ENCODE measurements at places on chromosomes 13 and 19. TPM values are rescaled to one million over a fixed set of nuclear protein-coding genes. Genes with fewer than 3 reads are reported as not detected.

JSRP1 gene
- total RNA-seq = 0.39 TPM

RGCC gene
- 134 TPM for total RNA-seq

WDR62 gene
- 13.6 TPM for total RNA-seq

C19orf67 gene
- total RNA-seq = 0.39 TPM

TMEM161A gene
- total RNA-seq = 31.9 TPM

APOC4 gene
- not detected for total RNA-seq

SERPINE3 gene
- not detected for total RNA-seq

NECTIN2 gene
- 0.93 TPM for total RNA-seq

PLPP2 gene
- 0.42 TPM for total RNA-seq

PLK5 gene
- not detected for total RNA-seq

PGLYRP2 gene
- total RNA-seq = not detected

CBLC gene
- total RNA-seq = not detected

FFAR1 gene
- 0.35 TPM for total RNA-seq

ZGLP1 gene
- total RNA-seq = 3.5 TPM

MTUS2 gene
- 0.05 TPM for total RNA-seq

C13orf42 gene
- not detected for total RNA-seq

TEX26 gene
- not detected for total RNA-seq

TNFRSF19 gene
- not detected for total RNA-seq

PEAK3 gene
- not detected for total RNA-seq

CFAP97D2 gene
- total RNA-seq = not detected

DPF1 gene
- total RNA-seq = 0.91 TPM

ZNF480 gene
- 4.8 TPM for total RNA-seq

GNA15 gene
- 64.9 TPM for total RNA-seq

B3GNT8 gene
- not detected for total RNA-seq

OR10H3 gene
- total RNA-seq = not detected

RNF17 gene
- total RNA-seq = 0.47 TPM

ZNF17 gene
- 6.4 TPM for total RNA-seq

COX6B2 gene
- 0.14 TPM for total RNA-seq

EFNA2 gene
- not detected for total RNA-seq

ZNF460 gene
- total RNA-seq = 52.4 TPM

SPACA4 gene
- total RNA-seq = not detected

SCN1B gene
- 1.3 TPM for total RNA-seq

KLK15 gene
- not detected for total RNA-seq

ZNF555 gene
- total RNA-seq = 1.9 TPM

ONECUT3 gene
- total RNA-seq = not detected

DLL3 gene
- 0.94 TPM for total RNA-seq

DIRAS1 gene
- total RNA-seq = 0.21 TPM

NLRP11 gene
- total RNA-seq = 0.05 TPM

RNF113B gene
- total RNA-seq = not detected

IGFL2 gene
- total RNA-seq = not detected

CGB3 gene
- not detected for total RNA-seq

KLK14 gene
- total RNA-seq = 0.69 TPM

ZNF575 gene
- 3.4 TPM for total RNA-seq

ZNF324B gene
- 7.5 TPM for total RNA-seq

MAP3K10 gene
- total RNA-seq = 10.8 TPM

CLEC17A gene
- total RNA-seq = 2.4 TPM

CEACAM8 gene
- total RNA-seq = not detected

CEACAM3 gene
- not detected for total RNA-seq

GADD45B gene
- total RNA-seq = 71.2 TPM

GRK1 gene
- 0.21 TPM for total RNA-seq

ARL11 gene
- 0.85 TPM for total RNA-seq

SLITRK5 gene
- total RNA-seq = not detected

LILRA6 gene
- total RNA-seq = not detected

TFPT gene
- total RNA-seq = 28.5 TPM

CYP2F1 gene
- not detected for total RNA-seq

KASH5 gene
- 1.2 TPM for total RNA-seq

KIR2DL3 gene
- total RNA-seq = not detected

Measured in activated CD4-positive, alpha-beta T cell treated with anti-CD3 and anti-CD28 coated beads for 36 hours (primary cell).